ENCODE measurements at places on chromosomes 13 and 19.

- DNase-seq, result no peak
Measured at GRCh38 chr19:3603121-3603811, 3.4 kb downstream of the TBXA2R start.

DNA sequence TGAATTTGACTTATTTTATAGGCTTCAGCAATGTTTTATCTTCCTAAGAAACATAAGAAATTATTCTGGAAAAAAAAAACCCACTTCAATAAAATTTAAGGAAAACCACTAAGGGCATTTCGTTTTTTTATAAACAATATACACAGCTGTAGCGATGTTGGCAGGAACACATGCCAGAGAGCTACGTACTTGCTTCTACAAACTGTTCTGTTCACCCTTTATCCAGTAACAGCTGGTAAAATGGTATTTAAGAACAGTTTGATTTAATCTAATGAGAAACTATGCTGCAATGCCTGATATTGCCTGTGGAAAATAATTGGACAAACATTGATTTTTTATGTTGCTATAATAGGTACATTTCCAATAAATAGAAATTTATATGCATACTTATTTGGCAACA is 137.2 kb upstream of the DACH1 start:
- no peak for DNase-seq

- DNase-seq, result no peak
Measured at GRCh38 chr13:51007216-51007615, 97.6 kb downstream of the RNASEH2B start.

- no peak for DNase-seq
Measured at GRCh38 chr19:7869453-7869909, 4.7 kb downstream of the PRR36 start.
